ENCODE measurements at places on chromosomes 6 and 20. TPM values are rescaled to one million over a fixed set of nuclear protein-coding genes. Genes with fewer than 3 reads are reported as not detected.

The FRMD1 gene
- total RNA-seq: not detected

The ME1 gene
- total RNA-seq: 32.4 TPM

The SMOC2 gene
- total RNA-seq: 1.9 TPM

The QKI gene
- 39.6 TPM for total RNA-seq

Measured in esophagus mucosa (tissue), 1 donor.